Fibroblast of skin of back (primary cell): ENCODE measurements at places on chromosomes 2 and 18.

DNA sequence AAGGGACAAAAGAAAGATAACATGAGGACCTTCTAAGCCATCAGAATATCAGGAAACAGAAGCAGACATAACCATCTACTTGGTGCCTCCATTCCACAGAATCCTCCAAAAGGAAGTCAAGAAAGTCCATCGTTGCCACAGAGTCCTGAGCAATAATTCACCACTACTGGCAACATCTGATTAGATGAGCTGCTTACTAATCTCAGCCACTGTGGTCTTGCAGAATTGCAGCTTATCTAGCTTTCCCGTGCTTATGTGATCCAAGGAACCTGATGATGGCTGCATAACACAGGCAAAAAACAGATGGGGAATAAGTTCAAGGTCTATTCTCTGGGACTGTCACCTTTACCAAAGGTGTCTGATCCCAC lies 278.5 kb downstream of the AFF3 start:
- DNase-seq, result peak; percentile 69

DNA sequence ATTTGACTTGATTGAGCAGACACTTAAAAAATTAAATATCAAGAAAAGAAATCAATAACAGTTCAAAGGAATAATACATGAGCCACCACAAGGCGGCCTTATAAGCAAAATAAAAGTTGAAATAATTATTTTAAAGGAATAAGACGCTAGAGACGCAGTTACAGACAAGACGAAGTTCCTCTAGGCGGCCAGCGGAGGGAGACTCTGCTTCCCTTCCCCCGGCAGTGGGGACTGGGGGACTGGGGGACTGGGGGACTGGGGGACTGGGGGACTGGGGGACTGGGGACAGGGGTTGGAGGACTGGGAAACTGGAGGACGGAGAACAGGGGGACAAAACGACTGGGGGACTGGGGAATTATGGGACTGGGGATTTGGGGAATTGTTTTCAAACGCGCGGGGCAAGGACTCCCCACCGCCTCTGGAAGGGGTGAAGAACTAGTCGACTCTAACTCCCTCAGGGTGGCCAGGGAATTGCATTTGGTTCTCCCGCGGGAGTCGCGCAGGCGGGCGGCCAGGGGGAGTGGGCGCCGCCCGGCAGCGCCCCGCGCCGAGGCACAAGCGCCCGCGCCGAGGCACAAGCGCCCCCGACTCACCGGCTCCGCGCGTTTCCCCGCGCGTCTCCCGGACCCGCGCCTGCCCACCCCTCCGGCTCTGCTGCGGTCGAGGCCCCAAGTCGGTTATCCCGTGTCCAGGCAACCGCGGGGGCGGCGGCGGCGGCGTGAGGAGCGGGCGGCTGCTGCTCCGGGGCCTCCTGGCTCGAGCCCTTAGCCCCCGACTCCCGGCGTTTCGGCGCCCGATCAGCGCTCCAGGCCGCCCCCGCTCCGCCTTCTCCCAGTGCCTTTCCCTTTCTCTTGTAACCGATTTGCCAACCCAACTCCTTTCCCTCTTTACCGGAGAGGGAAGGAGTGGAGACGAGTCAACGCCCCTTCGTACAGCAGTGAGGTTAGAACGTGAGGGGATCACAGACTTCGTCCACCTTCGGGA lies at the start of gene CCDC178:
CCDC178 (minus strand) TSS at position 662 of the 984 bp plus-strand sequence. CDS start 28,633 bp downstream, outside the sequence.
- peak; percentile 74 for DNase-seq

DNA sequence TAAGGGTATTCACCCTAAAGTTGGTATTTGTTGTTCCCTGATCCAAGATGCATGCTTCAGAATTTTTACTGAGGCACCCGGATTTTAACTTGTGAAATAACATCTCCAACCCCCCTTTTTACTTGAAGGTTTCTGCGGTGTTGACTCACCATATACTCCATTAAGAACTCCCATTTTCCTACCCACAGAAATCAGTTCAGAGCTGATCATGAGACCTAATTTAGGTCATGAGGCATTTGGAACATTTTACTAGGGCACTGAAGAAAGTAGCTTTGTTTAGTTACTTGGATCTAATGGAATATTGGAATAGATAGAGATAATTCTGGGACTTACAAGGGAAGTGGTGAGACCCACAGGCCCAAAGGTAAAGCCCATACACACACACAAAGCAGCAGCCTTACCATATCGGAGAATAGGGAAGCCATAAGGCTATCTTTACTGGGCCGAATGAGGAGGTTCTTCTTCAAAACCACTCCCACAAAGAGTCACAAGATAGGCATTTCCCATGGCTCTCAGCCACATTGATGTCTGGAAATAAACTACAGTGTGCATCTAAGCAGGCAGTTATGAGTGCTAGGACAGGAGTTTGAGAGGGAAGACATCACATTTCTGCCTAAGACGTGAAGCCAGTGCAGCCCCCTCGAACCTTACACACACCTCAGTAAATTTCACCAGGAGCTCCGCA lies 681.0 kb upstream of the LRRTM4 start:
- DNase-seq, result no peak

- peak; percentile 87 for DNase-seq
These were observed at the start of gene BOK for GRCh38 chr2:241558532-241559322. BOK (plus strand) TSS chr2:241558745; CDS start chr2:241559484, 739 bp downstream.

- DNase-seq, result no peak
These were observed 31.7 kb downstream of the L3MBTL4 start for GRCh38 chr18:6382963-6383362.

DNA sequence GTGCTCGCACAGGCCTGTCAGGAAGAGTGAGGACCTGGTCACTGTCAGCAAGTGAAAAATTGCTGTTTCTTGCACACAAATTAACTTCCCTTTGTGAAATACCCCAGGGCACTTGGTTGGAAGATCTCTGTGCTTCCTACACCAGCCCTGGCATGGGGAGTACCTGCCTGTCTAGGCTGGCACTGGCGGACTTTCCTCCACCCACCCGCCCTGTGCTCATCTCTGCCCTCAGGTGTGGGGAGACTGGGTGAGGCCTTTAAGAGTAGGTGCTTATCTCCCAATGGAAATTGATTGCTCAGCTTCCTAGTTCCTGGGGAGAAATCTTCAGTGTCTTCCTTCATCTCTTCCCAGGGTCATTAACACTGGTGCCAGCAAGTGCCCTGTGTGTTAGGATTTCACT lies 42.1 kb downstream of the IMPA2 start:
- DNase-seq, result no peak

DNA sequence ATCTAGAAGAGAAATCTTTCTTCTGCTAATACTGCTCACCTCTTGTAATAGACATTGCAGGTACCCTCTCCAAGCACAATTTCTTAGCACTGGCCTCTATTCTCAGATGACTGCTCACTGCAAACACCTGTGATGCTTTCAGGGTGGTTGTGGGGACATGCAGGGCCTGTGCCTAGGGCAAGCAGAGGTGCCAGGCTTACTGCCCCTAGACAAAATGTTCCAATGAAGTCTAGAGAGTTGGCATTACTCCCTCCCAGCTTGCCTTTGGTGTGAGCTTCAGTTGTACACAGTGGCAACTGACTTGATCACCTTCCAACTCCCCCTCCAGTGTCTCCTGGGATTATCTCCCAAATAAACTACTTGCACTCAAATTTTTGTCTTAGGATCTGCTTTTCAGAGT lies 12.9 kb upstream of the TXNDC2 start:
- no peak for DNase-seq

DNA sequence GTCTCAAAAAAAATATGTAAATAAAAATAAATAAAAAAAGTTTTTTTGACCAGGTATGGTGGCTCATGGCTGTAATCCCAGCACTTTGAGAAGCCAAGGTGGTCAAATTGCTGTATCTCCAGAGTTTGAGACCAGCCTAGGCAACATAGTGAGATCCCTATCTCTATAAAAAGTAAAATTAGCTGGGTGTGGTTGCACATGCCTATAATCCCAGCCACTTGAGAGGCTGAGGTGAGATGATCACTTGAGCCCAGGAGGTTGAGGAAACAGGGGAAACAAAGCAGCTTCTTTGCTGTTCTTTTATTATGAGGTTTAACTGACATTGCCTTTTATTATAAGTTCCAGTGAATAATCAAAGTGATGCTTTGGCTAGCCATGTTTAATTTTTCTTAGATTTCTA lies 25.0 kb downstream of the ACTR2 start:
- no peak for DNase-seq

DNA sequence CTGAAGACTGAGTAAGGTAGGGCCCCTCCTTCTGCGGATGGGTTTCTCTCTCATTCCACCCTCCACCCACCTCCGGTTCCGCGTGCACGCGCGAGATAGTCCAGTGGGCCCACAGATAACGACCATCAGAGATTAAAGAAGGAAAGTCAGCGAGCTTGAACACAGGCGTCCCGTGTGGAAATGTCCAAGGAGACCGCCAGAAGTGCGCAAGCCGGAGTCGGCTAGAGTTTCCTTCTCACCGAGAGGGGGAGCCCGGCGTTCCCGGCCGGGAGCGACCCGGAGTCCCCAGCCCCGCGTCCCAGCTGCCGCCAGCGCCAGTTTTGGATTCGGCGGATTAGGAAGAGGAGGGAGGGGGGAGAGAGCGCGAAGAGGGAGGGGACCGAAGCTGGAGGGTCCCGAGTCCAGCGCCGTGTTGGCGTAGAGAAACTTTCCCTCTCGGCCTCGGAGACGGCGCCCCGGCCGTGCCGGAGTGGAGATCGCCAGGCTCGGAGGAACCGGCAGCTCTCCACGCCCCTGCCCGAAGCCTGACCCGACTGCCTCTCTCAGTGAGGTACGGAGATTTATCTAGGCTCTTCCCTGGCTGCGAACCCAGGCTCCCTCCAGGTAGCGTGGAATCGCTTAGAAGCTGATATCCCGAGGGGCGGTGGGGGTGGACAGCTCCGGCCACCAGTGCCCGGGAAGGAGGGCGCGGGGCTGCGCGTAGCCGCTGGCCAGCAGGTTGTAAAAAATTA lies at the start of gene GULP1:
GULP1 (plus strand) TSS at position 258 of the 731 bp plus-strand sequence. CDS start 185,829 bp downstream, outside the sequence.
- DNase-seq, result peak; percentile 79
